ENCODE measurements at places on chromosomes 5 and 9.

GRCh38 chr9:77099388-77099787, 77.9 kb upstream of the VPS13A start:
- DNase-seq, result no peak

DNA sequence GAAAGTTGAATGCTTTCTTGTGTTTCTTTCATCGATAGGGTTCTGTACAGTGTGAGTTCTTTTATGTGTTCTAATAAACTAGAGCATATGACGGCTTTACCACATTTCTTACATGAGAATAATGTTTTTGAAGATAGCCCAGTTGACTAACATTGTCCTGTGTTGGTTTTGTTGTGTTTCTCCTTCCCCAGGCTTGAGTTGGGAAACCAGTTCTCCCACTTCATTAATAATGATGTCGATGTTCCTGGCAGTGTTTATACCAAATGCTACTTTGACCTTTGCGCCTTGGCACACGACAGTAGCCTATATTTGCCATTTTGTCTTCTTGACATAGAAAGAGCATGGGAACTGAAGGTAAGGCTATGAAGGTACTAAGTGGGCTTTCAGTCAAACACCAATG, 14.4 kb upstream of the ZNF782 start:
- no peak for DNase-seq

GRCh38 chr5:1032551-1033027, 24.0 kb downstream of the NKD2 start:
- DNase-seq, result no peak

DNA sequence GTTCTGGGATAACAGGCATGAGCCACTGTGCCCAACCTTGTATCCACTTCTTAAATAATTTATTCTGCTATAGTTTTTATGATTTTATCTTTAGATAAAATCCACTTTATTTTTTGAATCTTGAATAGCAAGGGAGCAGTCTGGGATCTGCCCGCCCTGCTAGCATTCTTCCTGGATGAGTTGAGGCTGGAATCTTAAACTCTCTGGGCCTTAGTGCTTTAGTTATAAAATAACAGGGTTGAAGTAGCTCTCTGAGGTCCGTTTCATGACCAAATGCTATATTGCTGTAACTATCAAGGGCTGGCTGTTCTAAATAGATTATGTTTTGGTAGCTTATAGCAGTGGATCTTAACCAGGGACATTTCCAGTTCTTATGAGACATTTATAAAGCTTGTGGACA, 20.8 kb downstream of the ACER2 start:
- DNase-seq, result no peak

- no peak for DNase-seq
Measured at GRCh38 chr9:126125577-126125976, 201.1 kb upstream of the MVB12B start.

- no peak for DNase-seq
Measured at GRCh38 chr5:131430794-131431193, 166.9 kb downstream of the CDC42SE2 start.

GRCh38 chr5:76674330-76675066, 41.4 kb upstream of the F2R start:
- DNase-seq, result no peak

All from GOT3 (cell line).